ENCODE measurements at places on chromosomes 6 and 20.

DNA sequence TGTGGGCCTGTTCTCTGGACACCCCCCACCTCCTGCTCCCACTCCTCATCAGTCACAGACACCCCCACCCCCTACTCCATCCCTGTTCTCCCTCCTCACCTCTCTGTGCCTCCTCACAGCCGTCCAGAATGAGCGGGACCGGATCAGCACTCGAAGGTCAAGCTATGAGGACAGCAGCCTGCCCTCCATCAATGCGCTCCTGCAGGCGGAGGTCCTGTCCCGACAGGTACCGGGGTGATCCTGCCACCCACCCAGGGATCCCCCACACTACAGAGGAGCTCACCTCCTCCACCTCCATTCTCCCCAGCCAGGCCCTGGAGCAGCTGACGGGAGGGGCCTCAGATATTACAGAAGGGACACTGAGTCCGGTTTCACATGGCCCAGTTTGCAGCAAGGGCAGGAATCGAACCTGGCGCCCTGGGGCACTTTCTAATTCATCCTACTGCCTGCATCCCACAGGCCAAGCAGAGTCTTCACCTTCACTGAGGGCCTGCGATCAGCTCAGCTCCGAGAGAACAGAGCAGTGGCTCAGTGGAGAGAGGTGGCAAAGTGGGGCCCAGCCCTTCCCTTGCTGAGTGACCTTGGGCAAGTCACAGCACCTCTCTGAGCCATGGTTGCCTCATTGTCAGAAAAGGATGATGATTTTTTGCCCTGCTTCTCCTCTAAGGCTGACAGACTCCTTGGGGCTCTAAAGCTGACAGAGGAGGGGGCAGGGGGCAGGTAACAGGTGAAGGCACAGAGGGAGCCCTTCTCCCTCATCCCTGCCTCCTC is 58.3 kb downstream of the HNF4A start:
- DNase-seq = no peak

GRCh38 chr20:4038047-4038459 is 22.7 kb upstream of the RNF24 start:
- peak; percentile 68 for DNase-seq

GRCh38 chr6:89667872-89668556 is 29.5 kb upstream of the LYRM2 start:
- DNase-seq = no peak

- DNase-seq = peak; percentile 90
These were observed 12.8 kb upstream of the SASH1 start for GRCh38 chr6:148329596-148330381.

DNA sequence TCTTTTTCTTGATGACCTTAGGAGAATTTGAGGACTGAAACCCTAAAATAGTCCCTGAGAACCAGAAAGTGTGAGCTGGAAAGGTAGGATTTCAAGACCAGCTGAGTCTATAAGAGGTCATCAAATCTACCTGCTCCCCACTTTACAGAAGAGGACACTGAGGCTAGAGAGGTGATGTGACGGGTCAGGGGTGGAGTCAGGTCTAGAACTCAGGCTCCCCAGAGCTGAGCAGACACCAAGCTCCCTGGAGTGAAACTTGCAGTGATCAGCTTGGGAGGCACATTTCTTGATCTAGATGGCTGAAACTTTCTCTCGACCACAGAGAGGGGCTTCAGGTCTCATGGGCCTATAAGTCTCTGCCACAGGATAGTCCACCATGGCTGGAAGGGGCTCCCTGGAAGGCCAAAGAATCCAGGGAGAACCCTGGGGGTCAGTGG is 55.1 kb downstream of the HNF4A start:
- DNase-seq = no peak

DNA sequence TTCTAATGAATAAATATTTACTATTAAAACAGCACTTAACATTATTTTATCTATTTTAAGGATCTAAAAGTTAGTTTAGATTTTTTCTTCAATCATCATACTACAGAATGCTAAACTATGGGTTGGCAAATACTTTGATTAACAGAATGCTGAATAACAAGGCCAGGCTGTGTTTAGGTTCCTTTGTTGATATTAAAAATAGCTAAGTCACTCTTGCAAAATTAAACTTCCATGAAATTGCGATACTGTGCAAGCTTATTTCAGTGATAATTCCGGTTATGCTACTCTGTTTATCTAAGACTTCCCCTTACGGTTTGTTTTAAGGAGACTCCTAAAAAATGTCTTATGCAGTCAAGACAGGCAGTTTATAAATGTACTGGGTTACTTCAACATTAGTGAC is 2.8 kb downstream of the RNF24 start:
- no peak for DNase-seq
